ENCODE measurements at places on chromosomes 12 and 14.

DNA sequence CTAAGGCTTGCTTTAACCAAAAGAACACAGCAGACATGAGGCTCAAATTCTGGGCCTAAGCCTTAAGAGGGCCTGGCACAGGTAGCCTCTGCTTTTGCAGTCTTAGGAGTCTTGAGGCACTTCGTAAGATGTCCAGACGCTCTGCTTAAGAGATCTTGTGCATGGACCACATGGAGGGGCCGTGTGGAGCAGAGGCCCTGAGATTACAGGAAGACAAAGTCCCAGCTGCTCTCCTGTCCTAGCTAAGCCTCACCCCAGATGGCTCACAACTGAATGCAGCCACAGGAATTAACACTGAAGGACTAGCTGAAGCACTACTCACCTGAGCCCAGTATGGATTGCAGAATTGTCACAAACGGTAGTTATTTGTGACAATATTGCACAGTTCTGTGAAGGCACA, 446.0 kb downstream of the PDZRN4 start:
- no peak for DNase-seq

DNA sequence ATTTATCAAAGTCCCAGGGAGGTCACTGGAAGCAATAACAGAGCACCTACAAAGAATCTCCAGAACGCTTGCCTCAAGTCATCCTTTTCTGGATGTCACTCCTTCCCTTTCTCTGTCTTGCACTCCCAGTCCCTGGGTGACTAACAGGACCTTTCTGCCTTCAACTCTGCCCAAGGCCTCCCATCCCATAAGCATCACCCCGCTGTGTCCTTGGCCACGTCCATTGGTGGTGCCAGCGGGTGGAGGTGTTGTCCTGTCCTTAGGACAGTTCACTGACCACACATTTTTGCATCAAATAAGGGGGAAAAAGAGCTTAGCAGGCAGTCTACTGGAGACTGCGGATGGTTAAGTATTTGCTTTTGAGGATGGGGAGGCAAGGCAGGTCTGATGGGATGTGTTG, 23.6 kb upstream of the PLEK2 start:
- DNase-seq: no peak

GRCh38 chr12:26633591-26634210, 199.3 kb downstream of the ITPR2 start:
- DNase-seq: peak; percentile 17

- no peak for DNase-seq
These were observed 62.3 kb upstream of the TMEM263 start for GRCh38 chr12:106893451-106893850.

DNA sequence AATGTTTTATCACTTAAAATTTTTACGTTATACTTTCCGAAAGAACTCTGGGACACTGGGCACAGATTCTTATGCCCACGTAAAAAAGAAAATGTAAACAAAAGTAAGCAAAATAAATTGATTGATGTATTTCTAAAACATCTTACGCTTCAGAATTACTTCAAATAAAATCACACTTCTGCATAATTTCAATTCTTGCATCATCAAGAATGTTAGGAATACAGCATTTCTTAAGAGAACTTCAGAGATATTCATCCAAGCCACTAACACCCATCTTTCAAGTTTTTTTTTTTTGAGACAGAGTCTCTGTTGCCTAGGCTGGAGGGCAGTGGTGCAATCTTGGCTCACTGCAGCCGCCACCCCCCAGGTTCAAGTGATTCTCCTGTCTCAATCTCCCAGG, 180.6 kb downstream of the MED13L start:
- DNase-seq: no peak

DNA sequence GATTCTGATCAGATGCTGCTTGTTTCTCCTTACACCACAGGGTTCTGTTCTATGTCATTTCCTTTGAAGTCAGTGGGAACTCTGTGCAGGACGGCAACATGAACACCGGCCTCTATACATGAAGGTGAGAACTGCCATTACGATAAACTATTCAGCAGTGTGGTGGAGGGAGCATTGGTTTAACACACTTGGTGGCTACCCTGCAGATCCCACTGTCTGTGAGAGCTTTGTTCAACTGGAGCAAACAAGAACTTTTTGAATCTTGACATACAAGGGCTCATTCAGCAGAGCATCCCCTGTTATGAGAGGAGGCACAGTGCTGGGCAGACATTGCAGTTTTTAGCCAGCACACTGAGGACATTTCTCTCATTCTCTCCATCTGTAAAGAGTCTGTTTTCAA, 10.7 kb upstream of the FRS2 start:
- no peak for DNase-seq

DNA sequence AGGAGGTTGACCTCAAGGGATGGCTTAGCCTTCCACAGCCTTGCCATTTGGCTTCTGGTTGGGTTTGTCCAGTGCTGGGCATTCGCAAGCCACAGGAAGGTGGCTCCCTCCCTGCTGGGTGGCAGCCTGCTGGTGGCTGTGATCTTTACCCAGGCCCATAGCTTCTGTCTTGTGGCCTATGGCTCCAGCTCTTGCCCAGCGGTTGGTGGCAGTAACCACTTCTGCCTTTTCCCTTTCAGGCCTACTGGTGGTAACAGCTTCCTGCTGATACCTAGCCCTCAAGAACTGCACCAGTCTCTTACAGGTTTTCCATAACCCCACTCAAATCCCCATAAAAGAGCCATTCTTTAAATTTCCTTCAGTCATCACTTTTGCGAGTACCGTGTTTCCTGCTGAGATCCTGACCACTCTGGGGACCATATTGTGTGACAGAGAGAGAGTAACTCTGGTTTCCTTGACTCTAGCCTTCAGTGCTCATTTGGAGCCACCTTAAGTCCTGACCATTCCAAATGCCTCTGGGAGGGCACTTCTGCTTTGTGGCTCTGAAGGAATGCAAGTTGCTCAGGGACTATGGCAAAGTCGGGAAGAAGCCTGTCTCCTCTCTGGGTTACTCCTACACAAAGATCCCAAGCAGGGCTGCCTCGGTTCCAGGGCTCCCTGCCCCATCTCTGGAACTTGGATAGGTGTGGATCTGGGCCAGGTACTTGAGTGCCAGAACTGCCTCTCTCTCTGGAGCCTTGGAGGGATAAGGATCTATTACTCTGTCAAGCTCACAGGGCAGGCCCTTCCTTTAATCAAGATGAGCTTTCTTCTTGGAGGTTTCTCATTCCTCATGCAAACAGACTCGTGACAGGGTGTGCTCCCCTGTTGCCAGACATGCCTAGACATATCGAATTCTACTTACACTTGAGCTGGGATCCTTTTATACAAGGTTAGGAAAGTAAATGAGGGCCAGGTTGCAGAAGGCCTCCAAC, 2.9 kb upstream of the NYNRIN start:
- DNase-seq: no peak

GRCh38 chr14:85535991-85536832, 6.3 kb downstream of the FLRT2 start:
- no peak for DNase-seq

DNA sequence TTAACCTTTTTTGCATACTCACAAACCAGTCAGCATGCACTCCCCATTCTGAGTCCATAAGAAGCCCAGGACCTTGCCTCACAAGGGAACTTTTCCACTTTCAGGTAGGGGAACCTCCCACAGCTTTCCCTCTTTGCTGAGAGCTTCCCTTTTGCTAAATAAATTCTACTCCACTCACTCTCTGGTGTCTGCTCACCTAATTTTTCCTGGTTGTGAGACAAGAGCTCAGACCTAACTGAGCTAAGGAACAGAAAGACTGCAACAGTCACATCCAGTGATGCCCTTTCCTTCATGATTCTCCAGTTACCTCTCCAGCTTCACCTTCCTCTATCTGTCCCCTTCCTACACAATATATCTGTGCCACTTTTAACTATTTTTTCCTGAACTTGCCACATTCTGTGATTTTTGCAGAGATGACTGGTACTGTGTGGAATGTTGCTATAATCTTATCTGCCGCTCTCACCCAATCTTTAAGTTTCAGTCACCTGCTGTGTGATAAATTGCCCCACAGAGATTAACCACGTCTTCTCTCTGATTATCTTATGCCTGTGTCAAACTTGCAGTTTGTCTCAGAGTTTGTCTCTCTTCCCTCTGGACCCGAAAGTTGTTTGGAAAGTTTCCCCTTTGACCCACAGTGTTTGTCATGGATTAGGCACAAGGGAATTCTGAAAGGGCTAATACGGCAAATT, 737.1 kb upstream of the FLRT2 start:
- DNase-seq: no peak

- DNase-seq: no peak
These were observed 62.8 kb upstream of the EIF5 start for GRCh38 chr14:103271189-103271588.

DNA sequence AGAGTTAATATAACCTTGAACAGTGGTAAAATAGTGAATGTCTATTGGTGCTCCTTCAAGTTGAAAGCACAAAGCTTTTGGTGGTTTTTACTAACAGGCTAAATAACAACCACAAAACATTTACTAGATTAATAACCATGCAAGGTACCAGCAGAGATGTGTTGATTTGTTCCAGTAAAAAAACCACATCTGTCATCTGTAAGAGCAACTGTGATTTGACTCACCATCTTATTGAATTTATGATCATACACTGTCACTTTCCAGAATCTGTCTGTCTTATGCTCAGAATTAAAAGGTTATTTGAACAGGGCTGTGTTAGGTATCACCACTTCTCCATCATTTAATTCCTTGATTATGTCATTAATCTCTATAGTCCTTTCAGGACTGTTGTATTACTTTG, 107.0 kb upstream of the PTHLH start:
- no peak for DNase-seq

- no peak for DNase-seq
These were observed 28.2 kb downstream of the TBK1 start for GRCh38 chr12:64480148-64480547.

GRCh38 chr12:10207136-10207535, 5.5 kb upstream of the GABARAPL1 start:
- DNase-seq: no peak

DNA sequence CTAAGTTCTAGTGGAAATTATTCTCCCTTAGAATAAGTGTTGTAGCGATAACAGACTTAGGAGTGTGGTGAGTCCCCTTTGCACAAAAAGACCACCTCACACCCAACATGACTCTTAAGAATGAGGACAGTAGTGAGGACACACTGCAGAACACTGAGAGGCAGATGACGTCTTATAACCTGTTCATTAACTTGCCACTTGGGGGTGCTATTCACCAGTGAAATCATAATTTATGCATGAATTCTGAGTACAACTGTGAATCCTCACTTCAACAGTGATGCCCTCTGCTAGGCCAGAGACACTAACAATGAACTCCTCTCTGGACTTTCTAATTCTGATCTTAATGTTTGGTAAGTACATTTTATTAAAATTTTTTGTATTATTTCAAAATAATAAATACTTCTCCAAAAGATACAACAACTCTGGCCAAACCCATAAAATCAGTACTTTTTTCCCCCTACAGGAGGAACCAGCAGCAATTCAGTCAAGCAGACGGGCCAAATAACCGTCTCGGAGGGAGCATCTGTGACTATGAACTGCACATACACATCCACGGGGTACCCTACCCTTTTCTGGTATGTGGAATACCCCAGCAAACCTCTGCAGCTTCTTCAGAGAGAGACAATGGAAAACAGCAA, 274.7 kb downstream of the DAD1 start:
- no peak for DNase-seq

GRCh38 chr14:67996235-67996634, 176.7 kb downstream of the RAD51B start:
- no peak for DNase-seq

DNA sequence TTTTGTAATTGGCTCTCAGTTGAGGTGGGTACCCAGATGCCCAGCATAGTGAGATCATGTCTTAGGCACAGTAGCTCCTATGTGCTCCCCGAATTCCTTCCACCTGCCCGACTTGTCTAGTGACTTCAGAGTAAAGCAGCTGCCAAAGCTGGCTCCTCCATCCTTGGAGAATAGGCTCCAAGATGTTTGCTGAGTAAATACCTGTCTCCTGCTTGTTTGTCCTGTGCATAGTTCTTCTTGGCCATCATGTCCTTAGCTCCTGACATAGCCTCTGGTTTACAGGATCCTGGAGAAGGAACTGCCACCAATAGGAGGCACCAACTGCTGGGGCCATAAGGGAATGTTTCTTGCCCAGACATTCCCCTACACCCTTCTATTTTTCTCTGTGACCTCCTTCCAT, 52.6 kb upstream of the CISTR start:
- DNase-seq: no peak

GRCh38 chr14:105474483-105475268, at the start of gene CRIP2:
Gene CRIP2, plus strand, starts transcription at chr14:105474821. Its CDS starts 42 bp downstream, at chr14:105474863.
- DNase-seq: peak; percentile 43

DNA sequence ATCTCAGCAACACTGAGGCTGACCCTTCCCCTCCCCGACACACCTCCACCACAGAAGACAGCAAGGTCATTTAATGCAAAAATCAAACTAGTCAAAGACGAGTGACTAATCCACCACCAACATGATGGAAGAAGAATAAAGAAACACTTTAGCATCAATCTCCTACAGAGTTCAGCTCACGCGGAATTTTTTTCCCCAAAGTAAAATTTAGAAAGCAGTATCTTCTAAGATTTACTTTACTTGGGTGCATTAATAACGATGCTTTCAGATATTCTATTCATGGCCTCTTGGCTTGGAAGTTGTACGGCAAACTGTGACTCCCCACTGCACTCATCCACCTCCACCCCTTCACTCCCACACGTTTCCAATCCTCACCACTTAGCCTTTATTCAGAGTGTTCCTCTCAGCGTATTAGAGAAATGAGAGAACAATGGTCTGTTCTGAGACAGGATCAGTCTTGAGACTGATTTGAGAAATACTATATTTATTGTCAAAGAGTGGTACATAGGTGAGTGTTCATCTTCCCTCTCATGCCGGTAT, 1.9 kb downstream of the EGLN3 start:
- DNase-seq: no peak

DNA sequence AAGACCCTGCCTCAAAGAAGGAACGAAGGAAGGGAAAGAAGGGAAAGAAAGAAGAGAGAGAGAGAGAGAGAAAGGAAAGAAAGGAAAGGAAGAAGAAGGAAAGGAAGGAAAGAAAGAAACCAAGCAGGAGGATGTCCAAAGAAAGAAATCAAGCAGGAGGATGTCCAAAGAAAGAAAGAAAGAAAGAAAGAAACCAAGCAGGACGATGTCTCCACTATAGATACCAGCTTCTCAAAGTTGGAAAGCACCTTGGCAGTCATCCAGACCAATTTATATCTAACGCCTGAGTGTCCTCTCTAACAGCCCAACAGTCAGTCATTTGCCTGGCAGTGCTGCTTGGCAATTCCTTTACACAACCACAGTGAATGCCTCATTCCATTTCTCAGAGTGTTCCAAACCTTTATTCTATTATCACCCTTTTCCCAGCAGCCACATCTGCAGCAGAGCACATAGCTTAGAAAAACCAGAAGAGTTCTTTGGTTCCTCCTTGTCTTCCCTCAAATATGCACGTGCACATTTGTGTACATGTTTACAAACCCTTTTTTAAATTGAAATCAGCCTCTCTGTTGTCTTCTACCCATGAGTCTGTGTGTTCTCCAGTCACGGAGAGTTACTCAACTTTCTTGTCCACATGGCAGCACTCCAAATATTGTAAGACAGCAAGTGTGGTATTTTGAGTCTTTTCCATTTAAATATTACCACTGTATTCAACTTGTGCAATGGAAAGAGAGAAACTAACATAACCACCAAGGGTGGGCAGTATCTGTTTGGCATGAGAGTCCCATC, 138.4 kb downstream of the STXBP6 start:
- DNase-seq: no peak

- DNase-seq: no peak
These were observed 51.2 kb downstream of the TEAD4 start for GRCh38 chr12:3010214-3010930.

Measured in stimulated activated naive CD8-positive, alpha-beta T cell treated with anti-CD3 and anti-CD28 coated beads, Interleukin-15, Interleukin-2, amounts not matched to agents 100 U/mL and 50 U/mL, for 24 hours (primary cell).